ENCODE measurements at places on chromosomes 3 and 15.

GRCh38 chr3:176430244-176431037 lies 766.8 kb downstream of the TBL1XR1 start:
- DNase-seq = no peak

GRCh38 chr3:194522579-194523046 lies 35.8 kb upstream of the ATP13A3 start:
- no peak for DNase-seq

- no peak for DNase-seq
Measured at GRCh38 chr3:46693038-46693891, at the start of gene ALS2CL. Gene ALS2CL, minus strand, starts transcription at chr3:46693679. Its CDS starts 4,239 bp downstream, at chr3:46689440.

DNA sequence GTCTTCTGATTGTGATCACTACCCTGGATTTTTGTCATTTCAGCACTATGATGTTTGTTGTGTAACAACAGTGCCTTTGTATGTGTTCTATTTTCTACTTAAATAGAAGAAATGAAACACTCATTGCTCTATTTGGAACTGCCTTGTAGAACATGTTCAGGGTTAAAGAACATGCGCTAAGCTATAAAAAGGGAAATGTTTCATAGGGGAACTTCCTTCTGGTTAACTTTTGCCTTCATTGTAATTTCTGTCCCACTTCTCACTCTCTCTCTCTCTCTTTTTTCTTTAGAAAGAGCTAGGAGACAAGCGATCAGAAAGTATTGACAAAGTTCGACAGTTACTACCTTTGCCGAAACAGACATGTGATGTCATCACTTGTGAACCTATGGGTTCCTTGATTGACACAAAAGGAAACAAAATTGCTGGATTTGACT lies at the start of gene P2RY12:
Gene P2RY12, minus strand, starts transcription at position 13 of the 434 bp plus-strand sequence. CDS start 45,908 bp downstream, outside the sequence.
- DNase-seq = no peak

- DNase-seq = no peak
Measured at GRCh38 chr3:48244461-48244860, 3.6 kb downstream of the ZNF589 start.

DNA sequence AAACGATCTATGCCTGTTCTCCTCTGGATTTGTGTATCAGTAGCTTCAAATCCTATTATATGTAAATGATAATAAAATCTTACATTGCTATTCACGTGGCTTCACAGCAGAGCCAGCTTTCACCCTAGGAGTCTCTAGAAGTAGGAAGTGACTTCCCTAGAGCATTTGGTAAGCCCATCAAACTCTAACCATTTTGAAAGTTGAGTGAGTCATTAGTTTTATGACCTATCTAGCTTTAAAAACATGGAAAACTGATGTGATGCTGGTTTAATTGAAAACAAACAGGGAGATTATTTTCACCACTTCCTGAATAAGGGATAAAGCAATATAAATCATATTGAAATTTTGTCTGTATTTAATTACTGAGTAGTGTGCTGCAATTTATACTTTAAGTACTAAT lies 275.2 kb downstream of the EPHA6 start:
- no peak for DNase-seq

GRCh38 chr15:30984118-30984517 lies 7.3 kb downstream of the MTMR10 start:
- DNase-seq = no peak

DNA sequence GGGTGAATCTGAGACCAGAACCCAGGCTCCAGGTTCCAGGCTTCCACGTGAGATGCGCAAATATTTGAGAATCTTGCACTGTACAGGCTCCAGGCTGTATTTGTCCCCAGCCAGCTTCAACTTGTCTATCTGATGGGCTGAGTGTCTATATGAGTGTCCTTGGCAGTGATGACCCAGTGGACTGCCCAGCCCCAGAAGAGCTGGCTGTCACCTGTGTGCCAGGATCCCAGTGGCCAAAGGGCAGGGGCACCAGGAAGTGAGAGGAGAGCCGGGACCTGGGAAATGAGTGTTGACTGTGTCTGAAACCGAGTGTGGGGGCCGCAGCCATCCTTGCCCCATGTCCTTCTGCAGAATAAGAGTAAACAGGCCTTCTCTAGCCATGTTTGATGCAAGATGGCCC lies 10.4 kb downstream of the FAH start:
- no peak for DNase-seq

DNA sequence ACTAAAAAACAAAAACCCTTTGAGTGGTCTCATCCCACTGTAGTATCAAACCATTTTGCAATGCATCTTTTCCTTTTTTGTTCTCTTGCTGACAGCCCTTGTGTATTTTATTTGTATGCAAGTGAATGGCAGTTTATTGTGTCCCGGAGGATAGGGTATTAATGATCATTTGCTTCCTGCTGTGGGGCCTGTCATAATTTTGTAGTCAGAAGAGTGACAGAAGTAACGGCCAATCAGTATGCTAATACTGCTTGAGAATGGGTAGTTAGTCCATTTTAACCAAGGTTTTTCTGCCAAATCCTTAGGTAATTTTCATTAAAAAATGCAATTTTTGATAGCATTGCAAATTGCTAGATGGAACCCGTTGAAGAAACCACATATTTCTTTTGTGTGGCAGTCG lies 75.5 kb upstream of the PLSCR5 start:
- no peak for DNase-seq

- DNase-seq = no peak
Measured at GRCh38 chr15:77497110-77497737, 76.5 kb downstream of the HMG20A start.

GRCh38 chr3:193778676-193779075 lies 185.7 kb downstream of the OPA1 start:
- no peak for DNase-seq

DNA sequence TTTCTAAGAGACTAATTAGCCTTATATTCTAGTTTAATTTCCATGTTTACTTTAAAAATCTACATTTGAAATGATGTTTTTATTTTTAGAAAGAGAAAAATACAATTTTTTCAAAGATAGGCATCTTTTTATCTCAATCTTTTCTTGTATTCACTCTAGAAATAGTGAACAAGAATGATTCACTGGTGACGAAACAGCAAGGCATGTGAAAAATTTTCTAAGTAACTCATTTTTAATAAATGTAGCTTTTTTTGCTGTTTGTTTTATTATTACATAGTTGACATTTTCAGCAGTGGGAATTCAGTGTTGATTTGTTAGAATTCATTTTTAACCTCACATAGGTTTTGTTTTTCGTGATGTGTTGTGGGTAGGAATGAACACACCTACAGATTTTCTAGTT lies 1226.4 kb downstream of the NSUN3 start:
- no peak for DNase-seq

- DNase-seq = no peak
Measured at GRCh38 chr3:122864498-122864897, 69.6 kb downstream of the SLC49A4 start.

DNA sequence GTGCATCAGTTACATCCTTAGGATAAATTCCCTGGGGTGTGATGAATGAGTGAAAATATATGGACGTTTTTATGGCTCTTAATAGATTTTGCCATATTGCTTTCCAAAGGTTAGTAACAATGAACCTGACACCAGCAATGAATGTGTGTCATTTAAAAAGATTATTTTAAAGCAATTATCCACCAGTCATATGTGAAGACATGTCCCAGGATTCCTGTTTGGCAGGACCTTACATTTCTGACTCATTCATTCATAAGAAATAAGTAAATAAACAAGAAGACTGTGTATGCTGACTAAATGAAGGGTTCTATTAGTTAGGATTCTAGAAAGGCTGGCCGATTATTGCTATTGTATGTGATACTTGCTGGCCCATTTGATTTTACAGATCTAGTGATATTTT lies 201.5 kb downstream of the SOX2 start:
- DNase-seq = no peak

GRCh38 chr3:38606561-38606960 lies 42.9 kb downstream of the SCN5A start:
- DNase-seq = no peak

- no peak for DNase-seq
Measured at GRCh38 chr3:156843071-156843808, 17.1 kb downstream of the LEKR1 start.
